A172 (cell line): ENCODE measurements at places on chromosomes 3 and 15.

GRCh38 chr3:186189492-186189891, 80.6 kb upstream of the ETV5 start:
- no peak for DNase-seq

DNA sequence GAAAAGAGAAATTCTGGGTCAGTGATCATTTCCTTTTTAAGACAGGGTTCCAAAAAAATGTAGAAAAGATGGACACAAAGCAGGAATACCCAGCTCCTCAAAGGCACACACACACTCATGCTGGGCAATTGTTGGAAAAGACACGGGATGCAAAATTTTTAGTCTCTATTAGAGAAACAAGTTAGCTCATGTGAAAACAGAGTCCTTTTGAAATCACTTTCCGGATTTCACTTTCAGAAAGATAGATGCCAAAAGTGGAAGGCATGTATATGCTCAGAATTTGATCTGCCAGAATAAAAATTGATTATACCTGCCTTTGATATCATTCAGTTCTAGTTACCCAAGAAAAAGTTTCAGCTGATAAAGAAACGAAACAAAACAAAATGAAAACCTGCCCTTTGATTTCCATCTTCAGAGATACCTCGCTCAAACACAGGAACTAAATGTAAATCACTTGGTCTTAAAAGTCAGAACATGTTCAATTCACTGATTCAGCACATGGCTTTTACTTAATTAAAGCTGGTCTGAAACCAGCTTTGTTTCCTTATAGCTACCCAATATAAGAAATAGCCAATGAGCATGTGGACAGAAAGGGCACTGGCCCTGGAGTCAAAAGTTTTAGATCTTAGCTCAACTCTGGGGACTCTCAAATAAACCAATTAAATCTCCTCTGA, 52.8 kb downstream of the PLD1 start:
- no peak for DNase-seq

- no peak for DNase-seq
These were observed 35.0 kb downstream of the TNK2 start for GRCh38 chr3:195873281-195873887.

DNA sequence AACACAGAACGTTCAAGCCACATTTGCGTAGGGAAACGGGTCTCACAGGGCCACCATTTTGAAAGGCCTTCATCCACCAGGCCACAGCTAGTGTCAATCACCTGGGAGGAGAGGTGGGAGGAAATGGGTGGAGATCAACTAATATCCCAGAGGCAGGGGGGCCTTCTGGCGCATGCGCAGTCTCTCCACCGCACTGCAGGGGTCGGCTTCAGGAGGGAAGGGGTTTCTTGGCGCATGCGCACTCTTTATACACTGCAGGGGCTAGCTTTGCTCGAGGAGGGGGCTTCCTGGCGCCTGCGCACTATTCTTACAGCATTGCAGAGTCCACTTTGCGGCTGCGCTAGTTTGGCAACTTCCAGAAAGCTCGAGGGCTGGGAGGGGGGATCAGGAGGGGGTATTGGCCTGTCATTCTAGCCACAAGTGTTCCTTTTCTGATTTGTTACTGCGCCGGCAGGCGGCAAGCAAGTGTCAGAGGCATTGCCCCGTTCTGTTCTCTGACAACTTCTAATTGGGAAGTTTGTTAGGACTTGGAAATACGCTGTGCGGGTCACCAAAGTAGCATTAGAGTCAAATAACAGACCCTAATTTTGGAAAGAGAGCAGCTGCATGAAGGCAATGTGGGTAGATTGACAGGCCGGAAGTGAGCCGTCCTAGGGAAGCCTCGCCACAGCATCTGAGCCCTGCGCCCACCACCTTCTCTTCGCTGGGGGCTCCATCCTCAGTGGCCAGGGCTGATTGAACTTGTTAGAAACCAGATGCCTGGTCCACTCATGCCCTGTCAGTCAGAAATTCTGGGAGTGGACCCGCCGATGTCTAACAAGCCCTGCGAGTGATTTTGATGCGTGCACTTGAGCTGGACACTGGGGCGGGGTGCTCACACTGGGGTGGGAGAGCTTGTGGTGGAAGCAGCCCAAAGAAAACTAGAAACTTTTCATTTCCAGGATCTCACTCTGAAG, 173.5 kb upstream of the NDN start:
- no peak for DNase-seq

GRCh38 chr15:87450314-87450713, 806.2 kb downstream of the NTRK3 start:
- no peak for DNase-seq

- no peak for DNase-seq
These were observed 214.2 kb downstream of the ITPR1 start for GRCh38 chr3:4707324-4707723.

GRCh38 chr3:146283781-146284445, 33.0 kb upstream of the PLSCR4 start:
- DNase-seq: no peak

- DNase-seq: no peak
These were observed 46.7 kb downstream of the MCF2L2 start for GRCh38 chr3:183381673-183382072.

DNA sequence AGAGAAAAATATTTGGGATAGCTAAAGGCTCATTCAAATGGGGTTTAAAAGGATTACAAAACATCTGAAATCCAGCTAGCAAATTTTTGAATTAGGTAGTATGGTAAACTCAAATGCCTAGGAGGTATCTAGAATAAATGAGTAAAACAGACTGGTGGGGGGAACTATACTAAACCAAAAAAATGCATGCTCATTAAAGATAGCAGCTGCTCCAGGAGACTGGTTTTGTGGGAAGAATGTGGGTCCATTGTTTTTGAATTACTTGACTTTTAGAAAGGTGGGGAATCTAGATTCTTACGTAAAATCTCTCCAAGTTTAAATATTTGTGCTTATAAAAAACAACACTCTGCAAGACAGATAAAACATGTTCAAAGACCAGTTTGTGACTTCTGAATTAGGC, 73.8 kb downstream of the LEKR1 start:
- no peak for DNase-seq

DNA sequence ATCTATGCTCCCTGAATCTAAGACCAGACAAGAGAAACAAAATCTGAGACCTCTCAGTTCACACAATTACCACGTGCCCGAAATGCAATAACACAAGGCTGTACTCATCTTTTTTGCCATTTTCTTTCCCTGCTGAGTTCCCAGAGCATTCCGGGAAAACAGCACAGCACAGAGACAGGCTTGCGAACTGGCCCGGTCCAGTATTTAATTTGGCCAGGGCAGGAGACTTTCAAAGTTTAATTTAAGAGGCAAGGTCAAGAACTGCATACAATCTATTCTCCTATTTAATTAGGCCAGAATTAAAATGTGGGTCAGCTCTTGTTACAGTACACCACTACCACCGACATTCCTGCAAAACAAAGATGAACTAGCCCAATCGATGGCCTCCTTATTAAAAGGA, 87.5 kb upstream of the SNRPA1 start:
- DNase-seq: no peak

DNA sequence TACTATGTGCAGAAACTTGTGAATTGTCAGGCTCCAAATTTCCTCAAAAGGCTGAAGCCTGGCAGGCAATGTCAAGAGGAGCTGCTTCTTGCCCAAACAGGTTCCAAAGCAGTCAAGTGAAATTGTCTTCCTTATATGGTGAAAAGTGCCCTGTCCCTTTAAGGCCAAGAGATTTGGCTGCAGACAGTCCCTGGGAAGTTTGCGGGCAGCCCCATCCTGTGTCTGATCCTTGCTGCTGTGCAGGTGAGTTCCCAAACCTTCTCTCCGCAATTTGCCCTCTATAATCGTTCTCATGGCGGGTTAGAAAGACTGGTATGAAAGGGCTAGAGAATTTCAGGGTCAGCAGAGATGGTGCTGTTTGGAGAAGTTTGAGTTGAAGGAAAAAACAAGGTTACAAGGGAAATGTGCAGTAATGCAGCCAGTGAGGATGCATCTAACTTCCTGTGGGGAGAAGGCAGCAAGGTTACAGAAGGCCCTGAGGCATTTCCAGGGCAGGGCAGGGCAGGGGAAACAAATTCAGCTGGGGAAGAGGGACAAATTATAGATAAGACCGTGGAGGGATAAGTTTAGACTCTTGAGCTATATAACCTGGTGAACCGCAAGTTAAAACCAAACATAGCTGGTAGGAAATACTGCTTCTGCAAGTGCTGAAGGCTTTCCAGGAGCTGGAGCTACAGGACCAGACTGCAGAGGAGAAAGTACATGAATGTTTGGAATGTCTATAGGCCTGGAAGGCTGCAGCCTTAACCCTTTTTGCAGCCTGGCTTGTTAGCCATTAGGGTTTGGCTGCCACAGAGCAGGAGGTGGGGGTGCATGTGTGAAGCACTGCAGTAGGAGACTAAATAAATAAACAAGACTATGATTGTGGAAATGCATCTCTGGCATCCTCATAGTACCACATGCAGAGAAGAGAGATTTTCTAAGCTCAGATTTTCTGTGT, 256.2 kb upstream of the IL12A start:
- peak; percentile 88 for DNase-seq

DNA sequence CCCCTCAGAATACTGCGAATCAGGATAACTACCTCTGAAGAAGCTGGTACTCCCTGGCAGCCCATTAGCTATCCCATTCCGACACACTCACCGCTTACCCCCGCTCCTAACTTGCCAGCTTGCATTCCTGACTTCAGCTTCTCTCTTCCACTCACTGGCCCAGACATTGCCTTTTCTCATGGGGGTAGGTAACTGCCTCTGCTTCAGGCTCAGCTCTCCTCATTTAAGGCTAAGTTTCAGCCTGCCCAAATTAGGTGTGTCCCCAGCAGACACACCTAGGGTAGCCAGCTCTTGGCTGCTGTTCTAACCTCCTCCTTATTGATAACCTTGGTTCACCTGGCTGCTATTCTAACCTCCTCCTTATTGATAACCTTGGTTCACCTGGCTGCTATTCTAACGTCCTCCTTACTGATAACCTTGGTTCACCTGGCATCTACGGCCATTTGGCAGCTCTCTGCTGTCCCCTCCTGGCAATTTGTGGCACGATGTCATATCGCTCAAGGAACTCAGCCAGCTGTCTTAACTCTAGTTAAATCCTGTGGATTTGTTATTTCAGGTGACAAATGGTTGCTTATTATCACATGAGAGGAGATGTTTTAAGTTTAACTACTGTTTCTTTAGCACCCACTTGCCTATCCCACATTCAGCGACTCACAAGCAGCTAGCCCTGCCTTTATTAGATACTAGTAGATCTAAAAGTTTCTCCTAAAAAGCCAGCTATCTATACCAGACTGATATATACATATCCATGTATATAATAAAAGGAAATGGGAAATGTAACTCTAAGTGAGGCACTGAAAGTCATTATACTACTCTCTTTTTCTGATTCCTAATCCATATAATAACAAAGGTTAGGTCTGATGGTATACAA, 106.5 kb upstream of the ACP3 start:
- DNase-seq: peak; percentile 26

DNA sequence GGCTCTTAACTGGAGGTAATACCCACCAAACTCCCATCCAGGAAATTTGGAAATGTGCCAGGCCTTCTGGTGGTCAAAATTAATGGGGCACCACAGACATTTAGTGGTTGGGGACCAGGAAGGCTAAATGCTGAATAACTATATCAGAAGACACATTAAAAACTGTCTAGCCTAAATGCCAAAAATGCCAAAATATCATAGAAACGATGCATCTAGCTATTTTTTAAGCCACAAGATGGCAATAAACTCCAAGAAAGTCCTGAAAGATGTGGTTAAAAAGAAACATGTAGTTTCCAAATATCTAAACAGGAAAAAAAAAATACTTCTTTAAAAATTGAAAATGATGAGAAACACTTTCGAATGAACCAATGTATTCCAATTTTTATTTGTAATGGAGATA, 19.9 kb downstream of the CCDC14 start:
- DNase-seq: no peak

DNA sequence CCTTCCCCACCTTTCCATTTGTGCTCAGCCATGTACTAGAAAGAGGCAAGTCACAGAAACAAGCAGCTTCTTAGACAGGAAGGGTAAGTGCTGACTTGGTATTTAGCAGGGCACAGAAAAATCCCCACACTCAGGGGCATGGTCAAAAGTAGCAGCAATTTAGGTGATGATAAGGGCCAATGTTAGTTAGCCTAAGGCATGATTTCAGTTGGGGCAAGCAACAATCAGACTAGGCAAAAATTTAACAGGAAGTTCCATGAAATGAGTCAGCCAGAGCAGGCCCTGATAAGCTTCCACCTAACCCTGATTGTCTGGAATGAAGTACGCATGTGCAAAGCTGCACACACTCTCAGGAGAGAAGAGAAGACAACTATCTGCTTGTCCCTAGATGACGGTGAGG, 423.4 kb upstream of the UBE2E2 start:
- peak; percentile 2 for DNase-seq

DNA sequence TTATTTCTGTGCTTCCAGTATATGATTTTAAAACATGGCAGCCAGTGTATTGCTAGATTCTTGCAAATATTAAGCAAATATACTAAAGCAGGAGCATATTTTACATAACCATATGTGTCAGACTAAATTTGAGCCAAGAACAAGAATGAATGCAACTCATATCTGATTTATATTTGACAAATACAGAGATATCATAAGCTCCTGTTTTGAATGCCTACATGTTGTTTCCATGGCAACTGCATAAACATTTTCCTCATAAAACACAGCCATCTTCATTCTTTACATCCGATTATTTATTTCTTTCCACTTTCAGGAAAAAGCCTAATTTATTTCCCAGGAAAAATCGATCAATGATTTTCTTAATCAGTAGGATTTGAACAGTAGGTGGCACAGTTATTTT, 172.2 kb upstream of the TSPAN3 start:
- DNase-seq: no peak

- DNase-seq: no peak
These were observed 2.1 kb upstream of the ALDH1A3 start for GRCh38 chr15:100877551-100877950.

DNA sequence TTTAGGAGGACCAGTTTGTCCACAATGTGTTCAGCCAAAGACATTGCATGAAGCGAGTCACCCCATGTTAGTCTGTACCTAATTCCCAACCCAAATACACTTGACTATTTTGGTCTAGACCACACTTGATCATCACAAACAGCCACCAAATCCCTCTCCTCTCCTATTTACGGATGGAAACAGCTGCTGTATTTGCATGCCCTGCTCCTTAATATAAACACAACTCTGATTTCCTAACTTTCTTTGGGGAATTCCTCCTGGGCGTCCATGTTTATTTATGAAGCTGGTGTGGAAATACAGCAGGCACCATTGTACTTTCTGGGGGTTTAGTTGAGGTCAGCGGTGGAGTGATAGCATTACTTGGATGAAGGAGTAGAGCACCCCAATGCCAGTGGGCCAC, 235.2 kb downstream of the TLE3 start:
- DNase-seq: no peak
